ENCODE measurements at places on chromosomes 4 and X.

DNA sequence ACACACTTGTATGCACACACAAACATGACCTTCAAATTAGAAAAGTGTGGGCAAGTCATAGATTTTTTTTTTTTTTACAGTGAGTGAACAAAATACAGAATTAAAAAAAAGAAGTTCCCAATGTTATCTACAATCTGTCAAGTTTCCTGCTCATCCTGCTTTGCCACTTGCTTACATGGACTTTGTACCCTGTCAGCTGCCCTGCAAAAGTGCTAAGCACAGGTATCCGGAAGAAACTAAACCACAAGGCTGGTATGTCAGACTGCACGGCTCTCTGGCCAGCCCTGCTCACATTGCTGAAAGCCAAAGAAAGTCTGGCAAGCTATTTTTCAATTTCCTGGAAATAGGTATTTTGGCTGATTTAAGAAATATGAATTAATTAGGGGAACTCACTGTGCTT, 38.9 kb upstream of the BCLAF3 start:
- no peak for DNase-seq

GRCh38 chr4:38132843-38133662, 172.9 kb downstream of the PTTG2 start:
- no peak for DNase-seq

- no peak for DNase-seq
Measured at GRCh38 chr4:31545755-31546154, 825.6 kb downstream of the PCDH7 start.

- DNase-seq, result no peak
Measured at GRCh38 chr4:125762537-125762936, 447.8 kb downstream of the FAT4 start.

GRCh38 chr4:102828497-102828808, 1.1 kb upstream of the UBE2D3 start:
- no peak for DNase-seq

GRCh38 chr4:3349116-3349515, 56.3 kb downstream of the RGS12 start:
- no peak for DNase-seq
